ENCODE measurements at places on chromosomes 11 and 22.

DNA sequence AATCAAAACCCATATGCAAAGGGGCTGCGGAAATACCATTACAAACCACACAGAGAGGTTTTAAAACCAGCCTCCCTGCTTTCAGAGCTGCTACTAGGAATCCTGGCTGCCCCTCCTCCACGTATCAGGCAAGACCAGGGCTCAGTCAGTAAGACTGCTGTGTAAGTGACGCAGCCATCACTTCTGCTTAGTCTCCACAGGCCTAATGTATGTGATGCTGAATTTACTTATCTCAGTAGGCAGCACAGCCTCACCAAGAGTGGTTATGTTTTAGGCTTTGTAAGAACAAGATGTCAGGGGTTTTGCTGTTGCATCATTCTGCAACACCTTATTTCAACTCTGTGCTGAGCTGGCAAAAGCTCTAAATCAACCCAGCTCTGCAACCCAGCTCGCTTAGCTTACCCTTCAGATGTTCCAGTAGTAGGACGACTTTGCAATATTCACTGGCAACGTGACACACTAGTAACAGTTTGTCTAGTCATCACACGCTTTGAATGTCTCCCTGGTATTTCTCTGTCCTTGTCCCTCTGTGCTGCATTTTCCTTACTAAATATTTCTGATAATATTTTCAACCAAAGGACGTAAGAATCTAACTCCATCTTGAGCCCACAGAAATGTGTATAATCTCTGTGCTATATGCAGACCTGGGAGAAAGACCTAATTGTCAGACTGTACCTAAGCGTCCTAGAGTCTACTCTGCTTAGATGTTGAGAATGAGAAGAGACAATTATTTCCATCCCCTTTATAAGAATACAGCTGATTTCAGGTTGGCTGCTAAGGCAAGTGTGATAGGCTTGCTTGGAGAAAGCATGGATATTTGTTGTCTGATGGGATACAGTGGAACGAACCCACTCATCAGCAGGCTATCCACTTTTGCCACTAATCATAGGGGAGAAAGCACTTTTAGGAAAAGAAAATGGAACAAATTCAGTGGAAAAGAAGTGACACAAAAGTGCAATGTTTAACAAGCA is 72.2 kb downstream of the LARGE2 start:
- DNase-seq = no peak

- DNase-seq = peak; percentile 55
Measured at GRCh38 chr11:86957976-86958646, 2.9 kb upstream of the FZD4 start.

DNA sequence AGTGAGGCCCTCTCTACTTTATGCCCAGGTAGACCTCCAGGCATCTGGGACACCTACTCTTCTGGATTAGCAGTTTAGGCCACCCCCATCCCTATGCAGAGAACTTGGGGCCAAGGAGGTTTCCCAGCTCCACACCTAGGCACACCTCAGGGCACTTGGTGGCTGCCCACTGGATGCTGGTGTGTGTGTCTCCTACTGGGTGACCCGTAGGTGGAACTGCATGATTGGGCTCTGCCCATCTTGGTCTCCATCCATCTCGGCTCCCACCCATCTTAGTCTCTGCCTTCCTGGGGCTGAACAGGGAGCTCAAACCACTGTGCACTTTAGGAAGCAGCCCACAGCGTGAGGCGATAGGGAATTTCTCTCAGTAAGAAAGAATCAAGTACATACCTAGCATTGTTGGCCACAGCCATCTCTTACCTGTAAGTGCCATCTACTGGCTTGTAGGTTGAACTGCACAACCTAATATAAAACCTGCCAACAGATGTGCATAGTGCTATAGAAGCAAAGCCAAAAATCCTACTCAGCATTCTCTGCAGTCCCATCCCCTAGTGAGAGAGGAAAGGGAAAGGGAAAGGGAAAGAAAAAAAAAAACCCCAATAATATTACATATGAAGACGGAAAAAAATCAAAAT is 61.6 kb upstream of the PTPN5 start:
- DNase-seq = peak; percentile 4

GRCh38 chr11:210803-211180 is 3.3 kb downstream of the RIC8A start:
- no peak for DNase-seq

- DNase-seq = no peak
Measured at GRCh38 chr11:63869683-63870082, 30.8 kb downstream of the MARK2 start.

DNA sequence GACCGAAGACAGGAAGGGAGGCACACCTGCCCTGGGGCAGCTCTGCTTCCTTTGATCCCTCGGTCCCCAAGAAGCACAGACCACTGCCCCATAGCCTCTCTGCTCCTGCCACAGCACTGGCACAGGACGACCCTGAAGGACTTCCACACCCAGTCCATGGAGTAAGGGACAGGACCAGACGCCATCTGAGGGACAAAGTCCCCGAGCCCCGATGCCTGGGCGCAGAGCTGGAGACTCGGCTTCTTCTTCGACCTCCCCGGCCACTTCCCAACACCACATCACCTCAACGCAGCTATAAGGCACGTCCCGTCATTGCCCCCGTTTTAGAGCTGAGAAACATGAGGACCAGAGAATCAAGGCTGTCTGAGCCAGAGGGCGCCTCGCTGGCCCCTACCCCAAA is 310.5 kb downstream of the BRD1 start:
- no peak for DNase-seq

DNA sequence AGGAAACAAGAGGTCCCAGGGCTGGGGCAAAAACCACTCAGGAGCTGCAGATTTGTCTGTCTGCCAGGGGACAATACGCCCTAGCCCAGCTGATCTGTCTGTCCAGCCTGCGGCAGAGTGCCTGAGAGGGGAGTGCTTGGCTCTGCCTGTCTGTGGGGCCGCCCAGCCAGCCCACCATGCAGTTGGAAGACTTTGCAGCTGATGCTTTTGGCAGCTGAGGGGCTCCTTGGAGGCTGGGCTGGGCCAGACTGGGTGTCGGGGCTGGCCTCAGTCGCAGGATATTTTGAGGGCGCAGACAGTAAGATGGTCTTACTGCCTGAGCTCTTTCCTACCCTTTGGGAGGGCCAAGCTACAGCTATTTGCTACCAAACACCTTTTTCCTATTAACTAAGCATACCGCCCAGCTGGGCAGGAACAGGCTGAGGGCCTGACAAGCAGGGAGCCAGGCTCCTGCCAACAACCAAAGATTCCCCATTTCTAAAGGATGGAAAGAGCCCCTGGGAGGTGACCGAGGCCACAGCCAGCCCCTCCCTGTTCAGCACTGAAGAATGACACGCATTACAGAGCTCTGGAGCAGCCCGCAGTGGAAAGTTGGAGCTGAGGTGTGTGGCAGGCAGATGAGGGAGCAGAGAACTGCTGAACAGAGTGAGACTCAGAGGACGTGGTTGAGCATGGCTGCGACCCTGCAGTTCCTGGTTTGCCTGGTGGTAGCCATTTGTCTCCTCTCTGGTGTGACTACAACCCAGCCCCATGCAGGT is at the start of gene FAM180B:
Gene FAM180B, plus strand, starts transcription at position 581 of the 758 bp plus-strand sequence. Its CDS starts 91 bp downstream, at position 672.
- DNase-seq = peak; percentile 79

DNA sequence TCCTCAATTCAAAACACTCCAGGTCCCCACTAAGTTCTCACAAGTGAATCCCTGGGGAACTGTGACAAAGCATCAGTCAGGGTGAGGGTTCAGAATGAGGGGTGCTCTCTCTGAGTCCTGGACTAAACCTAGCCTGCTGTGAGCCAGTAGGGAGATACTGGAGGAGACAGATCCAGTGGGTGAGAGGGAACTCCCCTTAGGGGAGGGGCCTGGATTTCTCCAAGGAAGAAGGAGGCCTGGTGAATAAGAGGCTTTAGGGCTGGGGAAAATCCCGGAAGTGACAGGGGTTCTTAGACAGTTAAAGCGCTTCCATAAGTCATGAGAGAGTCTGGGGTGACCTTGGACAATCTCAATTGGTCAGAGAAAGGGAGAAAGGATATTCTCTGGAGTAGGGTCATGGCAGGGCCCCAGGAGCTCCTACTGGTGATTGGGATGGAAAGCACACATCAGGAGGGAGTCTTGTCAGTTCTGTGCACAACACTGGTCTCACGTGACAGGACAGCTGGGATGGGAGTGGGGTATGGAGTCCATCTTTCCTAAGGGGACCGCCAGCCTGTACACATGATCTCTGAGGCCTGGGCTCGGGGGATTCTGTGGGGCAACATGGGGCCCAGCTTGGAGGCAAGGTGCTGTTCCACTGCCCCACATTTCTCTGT is 1.5 kb downstream of the TBC1D10A start:
- no peak for DNase-seq

DNA sequence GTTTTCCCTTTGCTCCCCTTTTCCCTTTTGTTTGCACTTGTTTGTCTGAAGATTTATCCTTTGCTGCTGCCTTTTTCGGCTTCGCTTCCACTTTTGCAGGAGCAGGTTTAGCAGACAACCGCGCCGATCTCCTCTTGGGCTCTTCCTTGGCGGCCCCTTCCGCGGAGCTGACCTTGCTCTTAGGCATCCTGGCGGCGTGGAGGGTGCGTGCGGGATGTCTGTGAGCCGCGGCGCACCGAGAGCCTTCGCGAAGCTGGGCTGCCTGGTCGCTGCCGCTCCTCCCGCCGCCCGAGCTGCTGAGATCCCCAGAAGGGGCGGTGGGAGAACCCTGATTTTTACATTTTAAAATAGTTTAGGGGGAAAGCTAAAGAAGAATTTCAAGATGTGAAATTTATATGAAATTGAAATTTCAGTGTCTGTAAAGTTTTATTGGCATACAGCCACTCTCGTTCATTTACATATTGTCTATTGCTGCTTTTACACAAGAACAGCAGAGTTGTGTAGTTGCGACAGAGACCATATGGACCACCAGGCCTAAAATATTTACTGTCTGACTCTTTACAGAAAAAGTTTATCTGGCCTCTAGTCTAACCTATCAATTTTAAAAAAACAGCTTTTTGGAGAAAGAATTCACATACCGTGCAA is 105.2 kb upstream of the RRM1 start:
- no peak for DNase-seq

GRCh38 chr11:111879637-111879960 is 258 bp downstream of the CFAP68 start:
- no peak for DNase-seq

DNA sequence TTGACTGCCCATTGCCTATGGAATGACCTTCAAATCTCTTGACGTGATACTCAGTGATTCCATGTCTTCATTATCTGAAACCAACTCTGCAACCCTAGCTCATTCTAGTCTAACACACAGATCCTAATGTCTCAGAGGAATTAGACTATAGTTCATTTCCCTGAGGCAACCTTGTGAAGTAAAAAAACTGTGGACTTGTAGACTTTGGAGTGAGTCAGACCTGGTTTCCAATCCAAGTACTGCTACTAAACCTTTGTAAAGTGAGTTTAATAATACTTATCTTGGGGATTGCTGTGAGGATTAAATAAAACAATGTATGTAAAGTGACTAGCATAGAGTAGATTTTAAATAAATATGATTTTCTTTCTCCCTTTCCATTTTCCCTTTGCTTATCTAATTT is 226.1 kb downstream of the BLID start:
- DNase-seq = no peak

GRCh38 chr11:83613767-83614121 is 327.6 kb upstream of the CCDC90B start:
- DNase-seq = no peak

DNA sequence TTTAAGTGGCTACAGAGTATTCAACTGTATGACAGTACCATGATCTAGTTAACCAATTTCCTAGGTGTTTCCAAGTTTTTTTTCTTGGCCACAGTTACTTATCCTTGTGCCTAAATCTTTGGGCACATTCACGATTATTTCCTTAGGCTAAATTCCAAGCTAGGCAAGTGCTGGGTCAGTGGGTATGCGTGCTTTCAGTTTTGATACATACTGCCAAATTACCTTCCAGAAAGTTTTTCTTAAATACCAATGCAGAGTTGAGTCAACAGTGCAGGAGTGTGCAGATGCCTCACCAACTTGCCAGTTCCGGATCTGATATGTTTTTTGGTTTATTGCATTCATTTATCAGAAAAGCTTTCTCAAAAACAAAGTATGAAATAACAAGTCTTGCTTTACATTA is 67.9 kb upstream of the OR4B1 start:
- no peak for DNase-seq

GRCh38 chr22:24216541-24217209 is 28.2 kb downstream of the GGT5 start:
- DNase-seq = no peak

DNA sequence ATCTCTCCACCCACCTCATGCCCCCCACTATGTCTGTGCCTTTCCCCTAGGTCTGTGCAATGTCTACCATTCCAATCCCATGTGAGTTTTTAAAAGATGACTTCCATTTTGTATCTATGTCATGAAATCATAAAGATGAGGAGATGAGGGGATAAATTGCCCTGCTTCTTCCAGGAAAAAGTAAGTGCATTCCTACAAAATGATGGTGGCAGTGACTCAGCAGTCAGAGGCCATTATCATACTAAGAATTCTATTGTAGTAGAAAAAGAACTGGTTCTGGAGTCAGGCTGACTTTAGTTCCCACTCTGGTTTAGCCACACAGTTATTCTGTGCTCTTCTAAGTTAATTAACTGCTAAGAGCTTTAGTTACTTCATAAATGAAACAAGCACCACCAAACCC is 89.6 kb upstream of the API5 start:
- DNase-seq = no peak

DNA sequence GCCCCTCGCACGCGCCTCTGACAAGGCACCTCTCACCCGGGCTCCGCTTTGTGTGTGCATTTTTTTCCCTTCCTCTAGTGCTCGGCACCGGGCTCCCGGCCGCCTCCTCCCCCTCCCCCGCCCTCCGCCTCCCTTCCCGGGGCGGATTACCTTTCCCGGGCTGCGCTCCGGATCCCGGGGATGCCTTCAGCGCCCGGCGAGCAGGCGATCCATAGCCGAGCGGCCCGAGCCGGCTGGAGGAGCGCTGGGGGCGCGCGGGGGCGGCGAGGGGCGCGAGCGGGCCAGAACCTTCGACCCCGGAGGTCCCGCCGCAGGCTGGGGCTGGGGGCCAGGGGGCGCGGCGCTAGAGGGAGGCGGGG is 282 bp downstream of the MPPED2 start:
- no peak for DNase-seq

DNA sequence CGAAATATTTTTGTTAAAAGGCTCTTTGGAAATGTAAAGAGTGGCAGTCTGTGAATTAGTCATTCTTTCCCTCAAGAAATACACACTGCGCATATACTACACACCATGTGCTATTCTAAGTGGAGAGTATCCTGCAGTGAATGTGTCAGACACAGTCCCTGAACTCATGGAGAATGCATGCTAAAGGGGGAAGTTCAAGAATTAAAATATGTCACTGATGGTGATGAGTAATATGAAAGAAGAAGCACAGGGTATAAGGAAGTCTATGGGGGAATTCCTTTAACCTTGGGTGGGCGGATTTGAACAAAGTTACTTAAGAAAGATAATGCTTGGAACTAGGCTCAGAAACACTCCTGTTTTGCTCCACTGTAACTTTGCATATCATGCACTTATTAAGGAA is 153.0 kb downstream of the LRRC4C start:
- no peak for DNase-seq

- no peak for DNase-seq
Measured at GRCh38 chr22:28670161-28670560, 9.5 kb downstream of the TTC28 start.

GRCh38 chr11:67674442-67674871 is at the start of gene ALDH3B2:
ALDH3B2 (minus strand) TSS chr11:67674623; CDS start chr11:67666935, 7,688 bp downstream.
- DNase-seq = no peak

GRCh38 chr22:23816156-23816976 is 22.4 kb downstream of the DERL3 start:
- DNase-seq = no peak

Data from spinal cord (tissue), 10 donors.